ENCODE measurements at places on chromosomes 16 and 17.
A peak's percentile ranks its signal among the peaks of the same experiment; 100 is the strongest.

DNA sequence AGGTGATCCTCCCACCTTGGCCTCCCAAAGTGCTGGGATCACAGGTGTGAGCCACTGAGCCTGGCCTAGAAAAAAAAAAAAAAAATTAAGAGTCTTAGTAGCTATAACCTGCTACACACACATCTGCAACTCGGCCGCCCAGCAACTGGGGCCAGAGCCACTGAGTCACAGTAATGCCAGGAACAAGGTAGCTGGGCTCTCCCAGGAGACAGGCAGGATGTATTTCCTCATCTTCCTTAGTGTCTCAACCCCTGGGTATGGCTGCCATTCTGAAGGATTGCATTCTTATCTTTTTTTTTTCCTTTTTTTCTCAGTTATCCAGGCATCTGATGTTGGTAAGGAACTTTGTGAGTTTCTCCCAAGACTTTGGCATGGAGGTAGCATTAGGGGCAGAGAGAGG is 7.1 kb upstream of the PSMD3 start:
- peak; percentile 41 for DNase-seq

GRCh38 chr17:77451894-77452852 is 311.4 kb downstream of the SEC14L1 start:
- peak; percentile 83 for DNase-seq

GRCh38 chr17:81869221-81870130 is 1.7 kb downstream of the ARHGDIA start:
- DNase-seq: peak; percentile 48

DNA sequence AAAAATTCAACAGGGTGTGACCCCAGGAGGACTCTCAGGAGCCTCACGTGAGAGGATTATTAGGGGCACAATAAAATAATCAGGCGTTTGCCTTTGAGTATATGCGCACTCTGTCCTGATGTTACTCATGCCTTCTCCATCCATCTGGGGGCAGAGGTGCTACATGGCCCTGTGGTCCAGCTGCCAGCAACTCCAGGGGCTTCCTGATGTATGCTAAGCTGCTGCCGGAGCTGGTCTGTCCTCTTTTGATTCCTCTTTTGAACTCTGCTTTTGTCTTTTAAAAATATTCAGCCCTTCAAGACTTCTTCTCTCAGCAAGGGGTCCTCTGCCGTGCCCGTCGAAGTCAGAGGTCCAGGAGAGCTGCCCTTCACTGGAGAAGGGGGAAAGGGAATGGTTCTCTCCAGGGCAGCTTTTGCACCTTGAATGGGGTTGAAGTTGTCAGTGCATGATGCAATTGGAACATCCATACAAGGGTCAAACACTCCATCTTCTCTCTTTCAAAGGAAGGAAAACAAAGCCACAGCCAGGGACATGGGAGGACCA is 431.4 kb downstream of the SHISA9 start:
- no peak for DNase-seq

DNA sequence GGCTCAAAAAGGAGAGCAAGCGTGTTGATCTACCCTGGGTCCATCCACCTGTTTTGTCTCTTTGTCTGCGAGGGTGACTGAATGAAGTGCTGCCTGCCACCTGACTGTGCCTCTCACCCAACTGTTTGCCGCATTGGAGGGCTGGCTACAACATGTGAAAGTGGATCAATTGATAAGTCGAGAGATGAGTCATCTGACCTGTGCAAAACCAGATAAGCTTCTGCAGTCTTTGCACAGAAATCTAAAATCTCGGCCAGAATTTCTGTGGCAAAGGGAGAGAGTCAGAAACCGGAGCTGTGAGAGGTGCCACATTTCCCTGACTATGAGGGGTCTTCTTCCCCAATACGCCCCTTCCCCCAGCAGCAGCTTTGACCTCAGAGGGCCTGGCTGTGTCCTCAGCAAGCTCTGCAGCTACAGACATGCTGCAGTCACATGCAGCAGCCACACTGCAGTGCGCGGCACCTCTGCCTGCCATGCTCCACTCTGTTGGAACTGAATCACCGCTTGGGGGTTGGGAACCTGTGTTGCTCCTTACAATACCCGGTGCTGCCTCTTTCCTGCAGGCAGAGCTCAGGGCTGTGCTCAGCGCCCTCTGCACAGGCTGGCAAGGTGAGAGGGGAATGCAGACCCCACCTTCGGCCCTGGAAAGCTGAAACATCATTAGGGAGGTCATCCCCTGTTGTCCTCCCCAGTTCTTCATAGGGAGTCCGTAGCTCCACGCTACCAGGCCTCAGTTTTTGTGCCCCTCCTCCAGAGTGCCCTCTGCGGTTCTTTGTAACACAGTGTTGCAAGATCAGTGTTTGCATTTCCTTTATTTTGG is 16.2 kb upstream of the HAS3 start:
- DNase-seq: peak; percentile 33

- no peak for DNase-seq
These were observed 80.7 kb upstream of the CES5A start for GRCh38 chr16:55955845-55956244.

DNA sequence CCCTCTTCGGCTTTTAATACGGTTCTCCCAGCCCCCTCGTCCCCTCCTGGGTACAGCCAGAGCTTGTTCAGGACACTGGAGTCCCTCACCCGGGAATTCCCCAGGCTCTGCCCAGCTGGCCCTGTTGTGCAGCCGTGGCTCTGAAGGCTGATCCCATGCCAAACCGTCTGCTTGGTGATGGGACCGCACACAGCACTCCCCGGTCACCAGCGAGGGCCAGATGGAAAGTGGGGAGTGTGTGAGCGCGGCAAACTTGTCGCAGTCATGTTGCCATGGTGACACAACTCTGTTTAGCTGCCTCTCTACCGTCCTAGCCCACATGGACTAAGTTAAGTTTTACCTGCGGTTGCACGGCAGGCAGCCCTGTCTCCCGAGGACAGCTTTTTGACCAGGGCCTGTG is 107.9 kb downstream of the RAP1GAP2 start:
- peak; percentile 7 for DNase-seq
